ENCODE measurements at places on chromosomes 6 and 20. TPM values are rescaled to one million over a fixed set of nuclear protein-coding genes. Genes with fewer than 3 reads are reported as not detected.

GRCh38 chr20:14295238-14295637 is 42.2 kb downstream of the FLRT3 start:
- DNase-seq = no peak

DNA sequence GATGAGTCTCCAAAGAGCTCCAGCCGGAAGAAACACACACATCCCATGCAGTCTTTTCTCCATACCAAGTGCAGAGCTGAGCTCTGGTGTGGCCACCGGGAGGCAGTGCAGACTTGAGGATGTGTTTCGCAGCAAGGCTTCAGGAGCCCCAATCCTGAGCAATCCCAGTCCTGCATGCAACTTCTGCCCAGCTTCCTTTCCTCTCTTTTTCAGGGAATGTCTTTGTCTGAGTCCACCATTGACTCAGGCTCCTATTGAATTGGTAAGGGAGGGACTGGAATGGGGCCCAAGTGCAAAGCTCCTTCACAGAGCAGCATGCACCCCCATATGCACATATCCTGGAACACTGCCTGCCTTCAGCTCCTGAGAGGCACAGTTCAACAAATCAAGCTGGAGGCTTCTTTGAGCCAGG is 50.5 kb upstream of the ASIP start:
- DNase-seq = peak; percentile 64

The TRDN gene
- total RNA-seq = 0.96 TPM

The SLC35D3 gene
- not detected for total RNA-seq

GRCh38 chr6:136763716-136764516 is 28.4 kb downstream of the MAP3K5 start:
- no peak for DNase-seq

DNA sequence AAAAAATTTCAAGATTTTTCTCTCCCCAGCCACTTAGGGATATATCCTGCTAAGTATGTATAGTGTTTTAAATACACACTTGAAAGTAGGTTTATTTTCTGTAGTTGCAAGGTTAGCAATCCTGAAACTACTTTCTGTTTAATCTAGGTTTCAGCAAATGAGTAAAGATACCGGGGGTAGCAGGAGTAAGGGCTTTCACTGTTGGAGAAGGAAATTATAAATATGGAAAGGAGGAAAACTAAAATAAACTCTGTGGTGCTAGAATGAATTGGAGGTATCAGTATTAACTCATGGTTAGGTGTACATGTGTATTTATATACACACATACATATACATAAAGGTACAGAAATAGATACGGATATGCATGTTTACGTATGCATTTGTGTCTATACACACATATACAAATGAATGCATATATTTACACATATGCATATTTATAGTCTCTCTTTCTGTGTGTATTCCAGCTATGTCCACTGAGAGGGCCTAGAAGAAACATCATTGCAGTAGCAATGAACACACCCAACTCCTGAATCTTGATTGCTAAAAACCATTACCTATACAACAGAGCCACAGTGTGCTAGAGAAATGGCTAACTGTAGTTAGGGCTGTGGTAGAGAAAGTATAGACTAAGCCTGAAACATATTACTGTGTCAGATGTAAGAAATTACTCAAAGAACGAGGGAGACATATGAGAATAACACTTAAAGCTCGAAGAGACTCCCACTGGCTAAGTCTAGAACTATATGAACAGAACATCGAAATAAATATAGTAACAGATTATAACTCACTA is 95.9 kb upstream of the EMILIN3 start:
- DNase-seq = no peak

The TNNC2 gene
- total RNA-seq = 2.6 TPM

DNA sequence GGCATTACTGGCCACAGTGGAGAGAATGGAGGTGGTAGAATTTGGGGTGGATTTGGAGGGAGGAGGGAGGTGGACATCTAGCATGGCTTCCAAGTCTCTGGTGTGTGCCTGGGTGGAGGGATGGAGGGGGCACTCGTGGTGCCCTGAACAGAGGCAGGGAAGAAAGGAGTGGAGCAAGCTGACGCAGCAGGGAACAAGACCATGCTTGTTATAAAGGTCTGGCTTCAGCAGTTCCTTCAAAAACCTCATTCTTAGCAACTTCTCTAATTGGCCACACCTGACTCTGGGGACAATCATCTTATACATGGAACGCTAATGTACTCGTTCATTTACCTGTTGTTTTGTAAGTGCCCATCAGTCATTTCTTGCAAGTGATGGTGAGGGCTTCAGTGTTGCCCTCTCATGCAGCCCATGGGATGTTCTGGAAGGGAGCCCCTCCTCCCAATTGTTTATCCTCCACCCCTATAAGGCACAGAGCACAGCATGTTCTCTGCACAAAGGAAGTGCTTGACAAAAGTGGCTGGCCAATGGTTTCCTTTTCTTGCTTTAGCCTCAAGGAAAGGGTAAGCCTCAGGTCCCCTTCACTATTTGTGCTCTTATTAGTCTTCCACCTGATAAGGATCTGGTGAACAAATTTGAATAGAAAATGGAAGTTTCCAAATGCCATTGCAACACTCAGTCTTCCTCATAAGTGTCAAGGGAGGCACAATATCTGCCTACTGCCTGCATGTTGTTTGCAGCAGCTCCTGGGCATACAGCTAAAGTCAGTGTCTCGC is 39.3 kb downstream of the GFOD1 start:
- DNase-seq = no peak
